ENCODE measurements at places on chromosomes 13 and 19.

GRCh38 chr19:46125447-46125846 is 959 bp upstream of the IGFL3 start:
- DNase-seq: no peak

DNA sequence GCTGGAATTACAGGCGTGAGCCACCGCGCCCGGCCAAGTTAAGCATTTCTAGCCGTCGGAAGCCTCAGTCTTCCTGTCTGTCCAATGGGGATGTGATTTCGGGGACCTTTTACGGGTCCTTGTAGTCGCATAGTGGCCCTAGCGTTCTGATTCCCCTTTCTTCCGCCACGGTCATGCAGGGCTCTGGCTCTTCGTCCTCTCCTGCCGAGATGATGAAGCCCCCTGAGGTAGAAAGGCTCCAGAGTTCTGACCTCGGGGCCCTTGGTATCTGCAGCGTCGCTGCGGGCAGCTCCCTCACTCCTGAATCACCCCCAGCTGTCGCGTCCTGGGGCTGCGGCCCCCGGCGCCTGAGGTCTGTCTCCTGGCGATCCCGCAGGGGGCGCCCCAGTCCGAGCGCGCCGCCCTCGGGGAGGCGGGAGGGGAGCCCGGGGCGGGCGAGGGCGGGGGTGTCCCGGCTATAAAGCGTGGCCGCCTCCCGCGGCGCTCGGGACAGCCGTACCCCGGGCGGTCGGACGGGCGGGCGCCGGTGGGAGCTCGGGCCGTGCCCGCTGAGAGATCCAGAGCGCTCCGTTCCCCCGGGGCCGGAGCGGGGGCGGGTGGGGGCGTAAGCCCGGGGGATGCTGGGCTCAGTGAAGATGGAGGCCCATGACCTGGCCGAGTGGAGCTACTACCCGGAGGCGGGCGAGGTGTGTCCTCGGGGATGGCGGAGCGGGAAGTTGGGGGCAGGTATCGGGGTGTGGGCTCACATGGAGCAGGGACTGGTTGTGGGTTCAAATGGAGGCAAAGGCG is at the start of gene FOXA3:
FOXA3 (plus strand) TSS at position 487 of the 789 bp plus-strand sequence; CDS start at position 618, 131 bp downstream.
- peak; percentile 28 for DNase-seq

- no peak for DNase-seq
These were observed 12.4 kb upstream of the TPP2 start for GRCh38 chr13:102584434-102584833.

- no peak for DNase-seq
These were observed 220.9 kb upstream of the SOX21 start for GRCh38 chr13:94933230-94933751.

DNA sequence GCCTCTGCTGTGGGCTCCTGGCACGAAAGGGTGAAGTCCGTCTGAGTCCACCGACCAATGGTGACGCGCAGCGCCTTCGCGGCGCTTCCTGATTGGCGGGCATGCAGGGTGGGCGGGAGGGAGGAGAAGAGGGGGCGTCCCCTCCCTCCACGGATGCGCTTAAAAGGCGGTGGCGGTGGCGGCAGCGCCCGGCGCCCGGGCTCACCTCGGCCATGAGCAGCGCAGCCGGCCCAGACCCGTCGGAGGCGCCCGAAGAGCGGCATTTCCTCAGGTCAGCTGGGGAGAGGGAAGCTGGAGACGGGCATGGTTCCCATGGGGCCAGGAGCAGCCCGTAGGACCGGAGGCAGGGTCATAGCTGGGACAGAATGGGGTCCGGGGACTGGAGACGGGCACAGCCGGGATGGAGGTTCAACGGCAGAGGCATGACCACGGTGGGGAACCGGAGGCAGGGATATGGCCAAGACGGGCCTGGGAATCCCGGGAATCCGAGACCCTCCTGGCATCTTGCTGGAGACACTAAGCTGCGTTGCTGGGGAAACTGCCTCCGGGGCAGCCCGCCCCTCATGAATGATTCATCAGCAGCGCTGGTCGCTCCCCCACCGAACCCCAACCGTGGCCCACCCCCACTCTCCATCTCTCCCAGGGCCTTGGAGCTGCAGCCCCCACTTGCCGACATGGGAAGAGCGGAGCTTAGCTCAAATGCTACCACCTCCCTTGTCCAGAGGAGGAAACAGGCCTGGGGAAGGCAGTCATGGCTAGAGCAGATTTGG is at the start of gene YJEFN3:
YJEFN3 (plus strand) TSS at position 191 of the 770 bp plus-strand sequence; CDS start at position 213, 22 bp downstream.
- peak; percentile 46 for DNase-seq

DNA sequence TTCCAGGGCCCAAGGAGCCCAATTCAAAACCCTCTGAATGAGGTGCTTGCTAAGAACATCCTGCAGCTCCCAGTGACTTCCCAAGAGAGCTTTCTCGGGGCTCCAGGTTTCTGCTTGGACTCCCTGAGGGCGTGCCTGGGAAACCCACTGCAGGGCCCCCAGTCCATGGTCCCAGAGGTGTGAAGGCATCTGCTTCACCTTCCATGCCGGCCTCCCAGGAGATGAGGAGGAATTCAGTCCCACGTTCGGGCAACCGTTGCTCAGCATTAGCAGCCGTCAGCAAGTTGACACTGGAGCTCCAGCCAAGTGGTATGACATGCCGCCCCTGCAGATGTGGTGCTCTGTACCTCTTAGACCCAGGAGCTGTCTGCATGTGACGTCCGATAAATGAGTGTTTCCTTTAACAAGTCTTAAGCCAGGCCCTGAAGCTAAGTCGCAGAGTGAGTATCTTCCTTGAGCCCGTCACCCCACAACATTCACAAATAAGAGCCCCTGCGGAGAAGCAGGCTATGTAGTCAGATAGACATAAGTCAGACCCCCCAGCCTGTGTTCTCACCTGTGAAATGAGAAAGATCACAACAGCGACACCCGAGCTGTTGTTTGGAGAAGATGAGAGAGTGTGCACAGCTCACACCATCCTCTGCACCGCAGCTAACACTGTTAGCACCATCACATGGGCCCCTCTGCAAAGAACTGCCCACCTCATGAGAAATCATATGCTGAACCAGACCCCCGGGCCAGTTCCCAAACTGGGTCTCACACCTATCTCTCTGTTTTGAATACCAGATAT is 150.3 kb downstream of the KATNAL1 start:
- no peak for DNase-seq

GRCh38 chr13:113029487-113030258 is 60.7 kb downstream of the MCF2L start:
- DNase-seq: peak; percentile 38

- DNase-seq: no peak
These were observed 29.2 kb upstream of the GARRE1 start for GRCh38 chr19:34224996-34225658.

- no peak for DNase-seq
These were observed 51.3 kb upstream of the TSC22D1 start for GRCh38 chr13:44627441-44627840.

DNA sequence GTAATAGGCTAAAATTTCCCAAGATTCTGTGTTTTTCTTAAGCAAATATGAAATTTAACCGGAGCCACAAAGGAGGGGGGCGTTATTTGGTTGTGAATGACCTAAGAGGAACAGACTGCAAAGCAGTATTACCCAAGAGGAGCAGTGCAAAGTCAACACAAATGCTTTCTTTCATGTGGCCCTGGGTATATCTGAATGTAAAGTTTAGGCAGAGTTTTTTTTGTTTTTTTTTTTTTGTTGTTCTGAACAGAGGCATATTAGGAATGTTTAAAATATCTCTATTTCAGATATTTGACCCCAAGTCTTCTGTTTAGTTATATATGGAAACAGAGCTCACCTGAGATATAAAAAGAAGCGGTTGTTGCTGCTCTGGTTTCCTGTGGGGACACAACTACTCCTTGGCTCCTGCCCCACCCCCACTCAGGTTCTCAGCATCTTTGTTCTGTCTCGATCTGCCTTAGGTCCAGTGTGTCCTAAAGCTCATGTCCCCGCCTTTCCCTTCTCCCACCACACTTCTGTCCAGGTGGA is 220.7 kb downstream of the RFC3 start:
- DNase-seq: no peak

DNA sequence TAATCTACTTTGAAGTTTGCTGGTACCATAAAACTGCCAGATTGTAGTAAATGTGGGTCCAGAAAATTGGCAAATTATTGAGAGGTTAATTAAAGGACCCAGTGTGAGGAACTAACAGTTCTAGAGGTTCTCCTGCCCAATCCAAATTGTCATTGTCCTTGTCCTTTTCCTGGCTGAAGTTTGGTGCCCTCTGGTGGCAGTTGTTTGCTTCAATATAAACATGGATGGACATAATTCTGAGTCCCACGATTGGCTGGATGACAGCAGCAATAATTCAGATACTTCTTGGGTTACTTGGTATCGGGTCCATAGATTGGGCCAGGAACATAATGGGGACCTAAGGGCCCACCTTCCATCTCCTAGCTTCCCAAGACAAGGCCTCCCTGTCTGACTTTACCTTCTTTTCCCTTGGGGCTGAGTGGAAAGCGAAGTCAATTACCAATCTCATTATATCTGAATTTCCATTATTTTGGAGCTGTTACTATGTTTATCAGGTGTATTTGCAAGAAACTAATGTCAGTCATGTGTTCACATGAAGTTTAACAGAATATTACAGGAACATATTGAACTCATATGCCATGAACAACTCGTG is 33.8 kb upstream of the GARRE1 start:
- peak; percentile 57 for DNase-seq

GRCh38 chr13:44815623-44816022 is 173.6 kb downstream of the NUFIP1 start:
- DNase-seq: peak; percentile 38

DNA sequence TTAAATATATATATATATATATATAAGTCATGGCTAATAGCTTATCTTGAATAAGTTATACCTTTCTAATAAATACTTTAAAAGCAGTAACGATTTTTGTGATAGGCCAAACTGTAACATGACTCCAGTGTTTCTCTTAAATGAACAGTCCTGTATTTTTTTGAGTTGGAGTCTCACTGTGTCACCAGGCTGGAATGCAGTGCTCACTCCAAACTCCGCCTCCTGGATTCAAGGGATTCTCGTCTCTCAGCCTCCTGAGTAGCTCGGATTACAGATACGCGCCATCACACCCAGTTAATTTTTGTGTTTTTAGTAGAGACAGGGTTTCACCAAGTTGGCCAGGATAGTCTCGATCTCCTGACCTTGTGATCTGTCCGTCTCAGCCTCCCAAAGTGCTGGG is 814.2 kb upstream of the SLITRK5 start:
- DNase-seq: no peak

- DNase-seq: no peak
These were observed 23.4 kb upstream of the ZNF561 start for GRCh38 chr19:9644472-9644871.

DNA sequence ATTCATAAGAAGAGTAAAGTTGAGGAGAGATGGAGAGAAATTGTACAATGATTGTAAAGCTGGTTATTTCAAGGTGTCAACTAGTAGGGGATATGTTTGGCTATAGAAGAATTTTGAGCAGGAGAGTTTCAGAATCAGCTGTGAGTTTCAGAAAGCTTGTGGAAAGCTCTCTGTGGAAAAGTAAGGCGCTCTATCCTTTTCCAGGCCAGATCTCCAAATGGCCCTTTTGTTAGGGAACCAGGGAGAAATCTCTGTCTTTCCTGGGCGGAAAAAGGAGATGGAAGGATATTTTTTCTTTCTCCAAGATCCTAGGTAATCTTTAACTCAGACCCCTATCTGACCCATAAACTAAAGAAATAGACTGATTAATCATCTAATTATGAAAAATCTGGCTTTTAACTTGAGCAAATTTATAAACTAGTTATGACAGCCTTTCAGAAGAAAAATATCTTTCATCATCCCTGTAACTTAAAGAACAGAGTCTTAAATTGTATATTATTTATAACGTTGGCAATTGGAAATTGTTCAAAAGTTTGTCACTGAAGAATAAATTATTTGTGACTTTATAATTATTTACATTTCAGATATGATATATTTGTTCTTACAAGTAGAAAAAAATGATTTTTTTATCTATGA is 34.5 kb downstream of the SPRY2 start:
- no peak for DNase-seq

- DNase-seq: no peak
These were observed 88.3 kb downstream of the RAP2A start for GRCh38 chr13:97522243-97522642.

GRCh38 chr19:18284712-18285360 is 3.4 kb upstream of the JUND start:
- no peak for DNase-seq

GRCh38 chr19:50327013-50327412 is 2.2 kb downstream of the KCNC3 start:
- no peak for DNase-seq

DNA sequence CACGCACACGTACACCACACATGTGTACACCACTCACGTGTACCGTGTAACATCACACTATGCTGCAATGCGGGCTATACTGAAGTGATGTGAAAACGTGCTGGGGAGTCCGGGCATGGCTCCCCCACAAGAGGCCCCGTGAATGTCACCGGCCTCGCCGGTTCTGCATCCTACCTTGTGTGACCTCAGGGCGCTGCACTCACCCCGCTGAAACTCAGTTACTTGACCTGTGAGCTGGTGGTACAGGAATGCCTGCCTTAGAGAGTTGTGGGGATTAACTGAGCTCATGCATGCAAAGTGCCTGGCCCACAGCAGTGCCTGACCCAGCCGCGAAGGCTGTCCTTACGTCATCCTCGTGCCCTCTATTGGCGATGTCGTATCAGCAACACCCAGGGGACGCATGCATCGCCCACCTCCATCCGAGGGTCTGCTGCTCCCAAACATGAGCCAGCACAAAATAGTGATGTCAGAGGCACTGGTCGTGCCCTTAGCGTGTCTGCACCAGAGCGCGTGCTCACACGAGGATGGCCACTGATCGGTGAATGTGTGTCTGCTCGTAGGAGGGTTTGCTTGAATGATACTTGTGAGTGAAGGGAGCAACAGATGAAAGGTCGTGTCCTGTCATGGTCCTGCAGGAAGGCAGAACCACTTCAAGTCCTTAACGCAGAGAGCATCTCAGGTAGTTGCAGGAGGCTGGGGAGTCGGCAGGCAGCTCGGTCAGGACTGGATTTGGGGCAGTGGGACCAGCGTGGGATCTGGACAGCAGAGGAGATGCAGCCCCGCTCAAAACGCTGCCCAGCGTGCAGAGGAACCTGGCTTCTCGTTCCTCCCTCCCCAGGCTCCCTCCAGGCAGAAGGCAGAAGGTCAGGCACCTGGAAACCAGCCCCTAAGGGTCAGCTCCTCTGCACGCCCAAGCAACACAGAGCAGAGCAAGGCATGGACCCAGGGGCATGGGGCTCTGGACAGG is 126.2 kb upstream of the SPACA7 start:
- no peak for DNase-seq

GRCh38 chr19:48896191-48896720 is 2.3 kb downstream of the TULP2 start:
- peak; percentile 86 for DNase-seq

DNA sequence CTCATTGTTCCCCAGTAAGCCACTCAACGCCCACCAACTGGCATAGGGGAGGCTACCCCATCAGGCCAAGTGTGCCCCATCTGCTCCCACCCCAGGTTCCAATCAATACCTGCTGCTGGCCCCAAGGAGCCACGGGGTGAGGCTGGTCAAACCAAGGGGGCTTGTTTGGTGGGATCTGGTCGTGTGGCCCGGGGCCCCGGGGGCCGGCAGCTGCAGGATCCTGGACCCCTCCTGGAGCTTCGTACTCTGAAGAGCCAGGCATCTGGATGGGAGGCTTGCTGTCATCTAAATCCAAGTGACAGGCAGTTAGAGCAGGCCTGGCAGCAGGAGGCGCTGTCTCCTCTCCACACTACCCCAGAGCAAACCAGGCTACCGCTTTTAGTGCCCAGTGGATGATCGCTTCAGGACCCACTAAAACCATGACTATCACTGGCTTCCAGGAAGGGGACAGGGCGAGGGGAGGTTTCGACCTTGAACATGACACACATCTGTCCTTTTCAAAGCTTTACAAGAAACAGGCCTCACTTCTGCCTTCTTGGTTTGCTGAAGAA is 14.2 kb downstream of the CHERP start:
- DNase-seq: no peak

Data from lung (tissue), 17 donors.